ENCODE measurements at places on chromosomes 12 and 14. TPM values are rescaled to one million over a fixed set of nuclear protein-coding genes. Genes with fewer than 3 reads are reported as not detected.
A peak's percentile ranks its signal among the peaks of the same experiment; 100 is the strongest.

DNA sequence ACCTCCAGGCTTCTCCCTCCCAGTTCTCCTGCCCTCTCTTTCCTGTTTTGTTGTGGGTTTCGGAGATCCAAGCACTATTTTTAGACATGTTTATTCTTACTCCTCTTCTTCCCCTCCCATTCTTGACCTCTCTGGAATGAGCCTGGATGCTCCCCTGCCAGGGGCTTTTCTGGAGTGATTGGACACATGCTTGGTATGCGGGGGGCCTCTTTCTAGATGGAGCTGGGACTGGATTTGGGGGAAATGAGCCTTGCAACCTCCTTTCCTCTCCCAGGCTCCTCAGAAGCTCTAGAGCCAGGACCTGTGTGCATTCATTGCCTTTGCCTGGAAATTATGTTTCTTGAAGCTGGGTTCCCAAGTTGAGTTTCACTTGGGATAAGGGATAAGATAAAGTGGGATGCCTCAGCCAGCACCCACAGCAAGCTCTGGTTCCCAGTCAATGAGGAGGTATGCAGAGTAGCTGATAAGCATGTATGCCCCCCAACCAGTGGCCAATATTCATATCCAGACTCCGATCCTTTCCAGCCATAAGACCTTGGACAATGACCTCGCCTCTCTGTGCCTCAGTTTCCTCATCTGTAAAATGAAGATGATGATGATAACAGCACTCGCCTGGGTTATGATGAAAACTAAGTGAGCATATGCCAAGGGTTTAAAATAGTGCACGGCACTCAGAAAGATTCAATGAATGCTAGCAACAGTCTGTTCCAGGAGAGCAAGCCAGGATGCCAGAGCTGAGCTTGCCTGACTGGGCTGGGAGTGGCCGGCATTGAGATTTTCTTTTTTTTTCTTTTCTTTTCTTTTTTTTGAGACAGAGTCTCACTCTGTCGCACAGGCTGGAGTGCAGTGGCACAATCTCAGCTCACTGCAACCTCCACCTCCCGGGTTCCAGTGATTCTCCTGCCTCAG lies 97.8 kb downstream of the SCARB1 start:
- H3K4me1 ChIP-seq = peaks cover 85% of the 10 kb centered on the region
- H3K36me3 ChIP-seq = no peaks in the 10 kb centered on the region
- H3K27me3 ChIP-seq = no peaks in the 10 kb centered on the region
- H3K27ac ChIP-seq = peak overlapping the region; percentile 77
- DNase-seq = no peak

GRCh38 chr14:58914279-58914855 lies 274.1 kb upstream of the DAAM1 start:
- no peaks in the 10 kb centered on the region for H3K27me3 ChIP-seq
- no peak overlapping the region for H3K4me3 ChIP-seq
- H3K36me3 ChIP-seq = no peaks in the 10 kb centered on the region
- no peak overlapping the region for H3K27ac ChIP-seq
- no peaks in the 10 kb centered on the region for H3K4me1 ChIP-seq

DNA sequence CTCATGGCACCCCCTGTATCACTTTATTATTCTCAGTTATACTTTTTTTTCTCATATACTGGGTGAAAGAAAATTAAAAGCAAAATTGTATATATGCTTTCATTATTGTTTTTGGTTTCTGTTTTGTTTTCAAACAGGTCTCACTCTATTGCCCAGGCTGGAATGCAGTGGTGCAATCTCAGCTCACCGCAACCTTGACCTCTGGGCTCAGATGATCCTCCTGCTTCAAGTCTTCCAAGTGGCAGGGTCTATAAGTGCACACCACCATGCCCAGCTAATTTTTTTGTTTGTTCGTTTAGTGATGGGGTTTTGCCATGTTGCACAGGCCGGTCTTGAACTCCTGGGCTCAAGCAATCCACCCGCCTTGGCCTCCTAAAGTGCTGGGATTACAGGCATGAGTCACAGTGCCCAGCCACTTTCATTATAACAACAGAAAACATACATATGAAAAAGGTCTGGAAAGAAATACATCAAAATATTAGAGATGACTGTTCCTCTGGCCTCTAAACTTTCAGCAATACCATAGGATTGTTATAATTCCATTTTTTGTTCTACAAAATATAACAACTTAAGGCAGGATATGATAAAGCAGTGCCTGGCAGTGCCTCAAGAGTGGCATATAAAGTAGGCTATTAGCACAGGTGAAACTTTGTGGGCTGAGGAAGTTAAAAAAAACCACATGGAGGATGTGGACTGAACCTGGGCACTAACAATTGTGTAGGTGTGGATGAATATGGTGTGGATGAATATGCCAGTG lies 5.8 kb upstream of the NTN4 start:
- H3K27me3 ChIP-seq = peaks cover 46% of the 10 kb centered on the region
- H3K4me3 ChIP-seq = no peak overlapping the region
- no peaks in the 10 kb centered on the region for H3K4me1 ChIP-seq
- no peaks in the 10 kb centered on the region for H3K36me3 ChIP-seq

GRCh38 chr12:104182144-104182543 lies 33.4 kb upstream of the TXNRD1 start:
- H3K27ac ChIP-seq = no peak overlapping the region
- no peak for DNase-seq
- no peaks in the 10 kb centered on the region for H3K27me3 ChIP-seq

PROX2 gene
- polyA plus RNA-seq = not detected

TAS2R10 gene
- not detected for polyA plus RNA-seq

GRCh38 chr12:70186436-70186835 lies 56.8 kb upstream of the CNOT2 start:
- no peak for DNase-seq
- H3K27ac ChIP-seq = no peak overlapping the region
- H3K36me3 ChIP-seq = no peaks in the 10 kb centered on the region
- no peak overlapping the region for H3K4me3 ChIP-seq

GRCh38 chr14:105315211-105315721 lies 718 bp downstream of the PACS2 start:
- H3K27ac ChIP-seq = no peak overlapping the region
- H3K4me3 ChIP-seq = peak overlapping the region; percentile 41
- no peak for DNase-seq
- no peaks in the 10 kb centered on the region for H3K27me3 ChIP-seq
- H3K36me3 ChIP-seq = no peaks in the 10 kb centered on the region

SELPLG gene
- polyA plus RNA-seq = 349 TPM

GRCh38 chr12:45034861-45035265 lies 16.0 kb downstream of the DBX2 start:
- H3K36me3 ChIP-seq = no peaks in the 10 kb centered on the region
- H3K4me1 ChIP-seq = no peaks in the 10 kb centered on the region
- no peak for DNase-seq
- no peak overlapping the region for H3K27ac ChIP-seq
- no peak overlapping the region for H3K4me3 ChIP-seq

- H3K27me3 ChIP-seq = no peaks in the 10 kb centered on the region
- peak overlapping the region; percentile 98 for H3K27ac ChIP-seq
- H3K36me3 ChIP-seq = peaks cover 43% of the 10 kb centered on the region
Measured at GRCh38 chr14:39175445-39176262, 600 bp downstream of the PNN start.

DNA sequence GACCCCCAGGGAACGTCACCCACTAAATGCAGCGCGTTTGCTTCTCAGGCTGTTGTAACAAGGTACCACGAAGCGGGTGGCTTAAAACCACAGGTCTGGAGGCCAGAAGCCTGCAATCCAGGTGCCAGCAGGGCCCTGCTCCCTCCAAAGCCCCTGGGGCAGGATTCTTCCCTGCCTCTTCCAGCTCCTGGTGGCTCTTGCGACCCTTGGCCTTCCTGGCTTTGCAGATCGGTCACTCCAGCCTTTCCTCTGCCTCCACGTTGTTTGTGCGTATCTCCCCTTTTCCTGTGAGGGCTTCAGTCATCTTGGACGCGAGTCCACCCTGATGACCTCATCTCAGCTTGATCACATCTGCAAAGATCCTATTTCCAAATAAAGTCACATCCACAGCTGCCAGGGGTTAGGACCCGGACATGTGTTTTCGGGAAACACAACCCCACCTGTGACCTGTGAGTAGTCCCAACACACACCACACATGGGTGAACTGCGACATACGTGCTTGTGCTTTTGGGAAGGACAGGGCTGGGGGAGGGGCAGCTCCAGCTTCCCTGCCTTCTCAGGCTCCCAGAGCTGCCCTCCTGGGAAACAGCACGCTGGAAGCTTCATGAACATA lies 114.5 kb upstream of the NCOR2 start:
- peak overlapping the region; percentile 91 for H3K27ac ChIP-seq
- H3K36me3 ChIP-seq = no peaks in the 10 kb centered on the region
- H3K27me3 ChIP-seq = no peaks in the 10 kb centered on the region

DNA sequence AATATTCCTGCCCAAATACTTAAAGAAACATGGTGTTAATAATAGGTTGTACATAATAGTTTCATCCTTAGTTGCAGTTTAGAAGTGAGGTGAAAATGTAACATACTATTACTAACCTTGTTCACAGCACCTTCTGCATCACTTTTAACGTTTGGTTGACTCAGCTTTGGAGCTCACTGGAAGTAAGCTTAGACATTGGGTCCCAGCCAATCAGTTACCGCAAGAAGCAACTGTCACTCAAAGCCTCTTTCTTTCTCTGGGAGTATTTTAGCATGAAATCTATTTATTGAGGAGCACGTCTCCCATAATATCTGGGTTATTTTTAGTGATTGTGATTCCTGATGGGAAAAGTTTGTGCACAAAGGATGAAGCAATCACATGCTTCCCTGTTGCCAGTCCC lies 472.6 kb downstream of the SNAPC1 start:
- no peak overlapping the region for H3K27ac ChIP-seq
- no peak for DNase-seq
- H3K36me3 ChIP-seq = no peaks in the 10 kb centered on the region
- no peak overlapping the region for H3K4me3 ChIP-seq
- no peaks in the 10 kb centered on the region for H3K4me1 ChIP-seq

GRCh38 chr12:75716291-75717025 lies 205.0 kb upstream of the KRR1 start:
- H3K4me1 ChIP-seq = no peaks in the 10 kb centered on the region
- H3K36me3 ChIP-seq = no peaks in the 10 kb centered on the region
- H3K27me3 ChIP-seq = no peaks in the 10 kb centered on the region
- DNase-seq = no peak
- no peak overlapping the region for H3K4me3 ChIP-seq

- H3K4me1 ChIP-seq = no peaks in the 10 kb centered on the region
- H3K36me3 ChIP-seq = no peaks in the 10 kb centered on the region
- no peak overlapping the region for H3K4me3 ChIP-seq
- H3K27me3 ChIP-seq = peaks cover 34% of the 10 kb centered on the region
Measured at GRCh38 chr14:104460791-104461651, 118.5 kb upstream of the C14orf180 start.

LTB4R2 gene
- polyA plus RNA-seq = 2.9 TPM

ETV6 gene
- 6.8 TPM for polyA plus RNA-seq

RNU6-7 gene
- polyA plus RNA-seq = not detected
